ENCODE measurements at places on chromosomes 12 and 14. TPM values are rescaled to one million over a fixed set of nuclear protein-coding genes. Genes with fewer than 3 reads are reported as not detected.

Gene KRT78
- total RNA-seq = not detected

Gene RBM19
- 102 TPM for total RNA-seq

Gene HAL
- total RNA-seq = 0.37 TPM

GRCh38 chr12:26271889-26272492 is 76.6 kb downstream of the SSPN start:
- no peak overlapping the region for H3K4me3 ChIP-seq
- peaks cover 6% of the 10 kb centered on the region for H3K27me3 ChIP-seq
- peaks cover 20% of the 10 kb centered on the region for H3K4me1 ChIP-seq
- H3K36me3 ChIP-seq = no peaks in the 10 kb centered on the region
- no peak for DNase-seq

DNA sequence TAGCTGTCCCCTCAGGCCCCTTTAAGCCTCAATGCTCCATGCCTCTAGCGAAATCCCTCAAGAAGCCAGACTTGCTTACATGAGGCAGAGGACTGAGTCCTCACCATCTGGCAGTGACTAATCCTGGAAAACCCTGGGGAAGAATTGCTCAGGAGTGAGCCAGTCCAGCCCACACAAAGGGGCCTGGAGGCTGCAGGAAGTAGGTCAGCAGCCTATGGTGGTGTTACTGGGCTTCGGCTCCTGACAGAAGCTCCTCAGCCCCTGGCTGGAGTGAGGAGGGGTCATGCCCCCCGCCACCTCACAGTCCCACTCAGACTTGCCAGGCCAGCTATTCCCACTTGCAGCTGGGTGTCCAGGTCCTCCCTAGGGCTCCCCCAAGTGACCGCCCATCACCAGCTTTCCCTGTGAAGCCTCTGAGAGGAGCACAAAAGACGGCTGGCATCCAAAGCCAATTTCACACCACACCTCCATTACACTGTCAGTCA is 250.5 kb downstream of the DPF3 start:
- peaks cover 10% of the 10 kb centered on the region for H3K27me3 ChIP-seq
- H3K27ac ChIP-seq = no peak overlapping the region
- peaks cover 6% of the 10 kb centered on the region for H3K36me3 ChIP-seq
- no peak overlapping the region for H3K4me3 ChIP-seq

DNA sequence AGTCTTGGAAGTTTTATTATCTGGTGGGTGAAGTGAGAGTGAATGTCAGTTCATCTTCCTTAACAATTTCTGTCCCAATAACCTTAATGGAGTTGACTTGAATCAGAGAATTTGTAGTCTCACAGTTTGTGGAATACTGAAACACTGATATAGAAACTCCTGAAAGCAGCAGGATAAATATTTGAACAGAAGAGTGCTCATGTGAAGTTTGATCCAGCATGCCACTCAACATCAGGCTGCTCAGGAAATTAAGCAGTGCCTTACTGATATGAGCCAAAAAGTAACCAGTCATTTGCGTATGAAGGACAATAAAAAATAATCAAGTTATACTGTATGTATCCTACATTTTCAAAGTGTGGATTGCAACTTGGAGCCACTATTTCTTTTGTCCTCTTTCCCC is 15.7 kb downstream of the MUCL1 start:
- H3K27me3 ChIP-seq = peaks cover 27% of the 10 kb centered on the region
- H3K27ac ChIP-seq = no peak overlapping the region
- no peak for DNase-seq
- no peaks in the 10 kb centered on the region for H3K36me3 ChIP-seq
- no peaks in the 10 kb centered on the region for H3K4me1 ChIP-seq
- no peak overlapping the region for H3K4me3 ChIP-seq

DNA sequence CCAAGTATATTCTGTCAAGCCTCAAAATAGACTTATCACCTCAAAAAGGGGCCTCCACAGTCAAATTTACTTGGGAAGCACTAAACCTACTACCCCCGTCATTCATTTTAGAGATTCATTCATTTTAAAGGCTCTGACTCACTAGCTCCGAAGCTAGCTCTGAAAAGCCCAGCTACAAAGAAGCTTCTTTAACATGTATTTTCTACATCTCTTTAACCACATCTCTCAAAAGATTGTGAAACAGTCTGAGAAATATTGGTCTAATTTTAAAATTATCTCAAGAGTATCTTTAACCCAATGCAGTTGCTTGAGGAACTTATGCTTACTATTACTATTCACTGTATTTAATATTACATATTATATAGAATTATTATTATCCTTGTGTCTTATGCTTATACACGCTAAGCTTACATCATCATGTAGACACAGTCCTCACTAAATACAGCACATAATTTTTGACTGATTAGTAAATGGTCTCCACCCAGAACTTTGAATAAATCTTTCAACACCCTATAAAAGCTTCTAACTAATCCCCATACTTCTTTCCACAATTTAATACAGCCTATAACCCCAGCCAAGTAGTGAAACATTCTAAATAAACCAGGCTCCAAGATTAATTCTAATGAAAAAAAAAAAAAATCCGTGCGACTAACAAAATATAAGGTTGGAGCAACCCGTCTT is 7.8 kb downstream of the NT5DC3 start:
- no peaks in the 10 kb centered on the region for H3K4me1 ChIP-seq
- peaks cover 8% of the 10 kb centered on the region for H3K36me3 ChIP-seq
- no peak overlapping the region for H3K27ac ChIP-seq
- peaks cover 2% of the 10 kb centered on the region for H3K27me3 ChIP-seq
- no peak overlapping the region for H3K4me3 ChIP-seq
- DNase-seq = no peak

Measured in activated T-helper 1 cell treated with anti-CD3 and anti-CD28 coated beads, Interleukin-12 subunit alpha, Interleukin-12 subunit beta, Interleukin-2, Interleukin-4 antibody, amounts not matched to agents 30 ng/mL and 10 ng/mL and 1 ng/mL, durations not matched to agents 14 hours and 24 hours and 36 hours (primary cell).